OCI-LY7 (cell line): ENCODE measurements at places on chromosomes 12 and 14. TPM values are rescaled to one million over a fixed set of nuclear protein-coding genes. Genes with fewer than 3 reads are reported as not detected.

Gene GNG2
- 32.0 and 40.9 TPM in 2 replicates for total RNA-seq

Gene A2M
- not detected in 2 replicates for total RNA-seq

Gene BEST3
- total RNA-seq: 60.1 and 126 TPM in 2 replicates

Gene NPAS3
- not detected in 2 replicates for total RNA-seq

Gene PTCSC3
- not detected in 2 replicates for total RNA-seq

Gene METAP2
- total RNA-seq: 152 and 177 TPM in 2 replicates

Gene LRP1-AS
- not detected in 2 replicates for total RNA-seq

Gene PAPLN
- total RNA-seq: 7.9 and 9.0 TPM in 2 replicates

Gene ALKBH2
- 90.5 and 111 TPM in 2 replicates for total RNA-seq

Gene RNF212B
- total RNA-seq: not detected in 2 replicates

Gene INSM2
- not detected in 2 replicates for total RNA-seq

Gene EML1
- total RNA-seq: not detected in 2 replicates

Gene PPP4R4
- 0.93 and 1.00 TPM in 2 replicates for total RNA-seq
